HAP-1 (cell line): ENCODE measurements at places on chromosomes 4 and X.

DNA sequence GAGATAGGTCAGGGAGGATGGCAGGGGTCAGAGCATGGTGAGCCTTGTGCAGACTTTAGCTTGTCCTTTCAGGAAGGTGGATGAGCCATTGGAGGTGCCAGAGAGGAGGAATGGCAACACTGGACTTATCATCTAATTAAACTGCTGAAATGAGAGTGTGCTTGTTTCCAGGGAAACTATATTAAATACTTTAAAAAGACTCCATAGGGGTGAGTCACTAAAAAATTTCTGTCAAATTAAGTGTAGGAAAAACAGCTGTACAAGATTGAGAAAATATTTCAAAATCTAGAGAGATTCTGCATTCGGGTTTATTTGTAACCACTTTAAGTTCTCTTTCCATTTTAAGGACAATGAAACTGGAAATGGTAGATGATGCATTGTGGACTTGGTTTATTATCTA is 11.4 kb downstream of the FRAS1 start:
- no peak for DNase-seq

- no peak for DNase-seq
Observed at GRCh38 chrX:21802839-21803238, 36.6 kb upstream of the MBTPS2 start.

DNA sequence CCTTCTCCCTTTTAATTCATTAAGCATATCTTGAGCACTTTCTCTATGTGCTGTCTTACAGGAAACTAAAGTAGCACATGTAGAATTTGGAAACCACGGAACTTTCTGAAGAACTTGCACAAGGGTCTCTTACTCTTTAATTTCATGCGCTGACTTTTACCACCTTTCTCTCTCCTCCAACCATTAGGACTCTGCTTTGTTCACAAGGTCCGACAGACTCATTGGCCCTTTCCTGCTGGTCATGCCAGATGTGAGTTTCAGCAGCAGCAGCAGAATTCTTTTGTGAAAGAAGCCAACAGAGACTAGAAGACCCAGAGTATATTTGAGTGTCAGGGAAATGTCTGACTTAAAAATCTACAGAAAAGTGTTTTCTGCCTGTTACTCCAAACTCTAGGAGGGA is 207.1 kb downstream of the GUCY2F start:
- DNase-seq, result no peak

- DNase-seq, result no peak
Observed at GRCh38 chr4:185591679-185592141, 56.4 kb upstream of the PDLIM3 start.

DNA sequence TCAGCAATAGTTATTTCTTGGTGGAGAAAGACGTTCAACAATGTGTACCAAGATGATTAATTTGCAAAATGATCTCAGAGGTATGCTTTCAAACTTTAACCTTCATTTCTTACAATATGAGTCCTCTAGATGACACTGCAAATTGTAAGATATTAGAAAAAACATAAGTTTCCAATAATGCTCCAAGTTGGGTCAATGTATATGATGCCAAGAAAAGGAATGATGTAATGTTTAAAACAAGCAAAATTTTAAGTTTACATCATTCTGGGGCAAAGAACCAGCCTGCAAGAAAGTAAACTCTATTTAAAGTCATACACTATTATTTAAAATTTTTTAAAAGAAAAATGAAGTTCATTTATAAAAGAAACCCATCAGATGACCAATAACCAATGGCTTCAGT is 56.1 kb downstream of the PRSS12 start:
- no peak for DNase-seq

DNA sequence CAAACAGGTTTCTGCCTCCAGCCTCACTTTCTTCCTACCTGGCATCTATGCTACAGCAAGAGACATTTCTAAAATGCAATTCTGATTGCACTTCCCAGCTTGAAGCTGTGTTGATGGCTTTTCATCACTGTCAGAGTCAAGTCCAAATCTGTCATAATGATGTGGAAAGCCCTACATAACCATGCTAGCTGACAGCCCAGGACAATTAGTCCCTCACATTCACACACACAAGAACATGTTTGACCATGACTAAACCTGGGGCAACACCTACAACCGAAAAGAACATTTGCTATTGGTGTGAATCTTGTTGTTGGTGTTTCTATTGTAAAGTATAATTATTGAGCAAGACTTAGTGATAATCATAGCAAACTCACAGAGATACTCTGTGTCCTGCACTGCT is 58.2 kb downstream of the PPM1K start:
- DNase-seq, result no peak

- DNase-seq, result no peak
Observed at GRCh38 chrX:123835661-123836371, 24.0 kb upstream of the XIAP start.

DNA sequence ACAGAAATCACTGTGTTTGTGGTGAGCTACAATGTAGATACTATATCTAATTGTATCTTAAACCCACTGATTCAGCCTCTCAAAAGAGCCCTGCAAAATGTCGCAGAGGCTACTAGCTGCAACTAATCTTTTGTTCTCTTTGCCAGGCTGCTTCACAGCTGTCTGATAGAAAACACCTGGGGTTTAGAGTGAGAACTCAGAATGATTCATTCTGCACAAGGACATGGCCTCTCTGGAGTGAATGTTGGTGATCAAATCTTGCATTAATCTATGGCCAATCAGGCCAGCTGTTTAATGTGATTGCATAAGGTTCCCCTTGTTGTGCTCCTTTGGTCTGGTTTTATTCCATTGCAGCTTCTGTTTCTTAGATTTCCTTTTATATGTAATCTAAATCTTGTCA is 100.3 kb downstream of the EMCN start:
- no peak for DNase-seq

DNA sequence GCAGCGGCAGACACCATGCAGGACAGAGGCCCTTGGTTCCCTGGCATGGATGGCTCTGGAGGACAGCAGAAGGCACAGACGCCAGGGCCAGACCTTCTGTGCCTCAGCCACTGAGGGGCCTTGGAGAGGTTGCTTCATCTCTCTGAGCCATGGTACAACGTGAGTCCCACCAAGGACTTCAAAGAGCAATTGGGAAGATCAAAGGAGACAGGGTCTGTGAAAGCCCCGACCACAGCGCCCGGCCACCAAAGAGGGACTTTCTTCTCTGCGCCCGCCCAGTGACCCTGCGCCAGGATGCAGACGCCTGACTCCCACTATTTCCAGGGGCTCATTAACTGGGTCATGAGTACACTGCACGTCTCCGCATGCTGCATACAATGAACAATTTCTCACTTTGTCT is 174.0 kb downstream of the AFAP1 start:
- DNase-seq, result no peak

GRCh38 chr4:156374069-156374468 is 420.4 kb upstream of the CTSO start:
- DNase-seq, result peak; percentile 87

DNA sequence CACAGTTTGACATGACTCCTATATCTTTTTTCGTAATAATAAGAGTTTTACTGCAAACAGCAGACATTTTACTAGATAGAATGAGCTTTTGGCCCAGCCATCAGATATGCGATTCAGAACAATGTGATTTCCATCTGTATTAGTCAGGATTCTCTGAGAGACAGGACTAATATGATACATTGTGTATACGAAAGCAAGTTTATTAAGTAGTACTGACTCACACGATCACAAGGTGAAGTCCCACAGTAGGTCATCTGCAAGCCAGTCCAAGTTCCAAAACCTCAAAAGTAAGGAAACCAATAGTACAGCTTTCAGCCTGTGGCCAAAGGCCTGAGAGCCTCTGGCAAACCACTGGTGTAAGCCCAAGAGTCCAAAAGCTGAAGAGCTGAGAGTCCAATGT is 24.1 kb downstream of the CXCL8 start:
- no peak for DNase-seq

DNA sequence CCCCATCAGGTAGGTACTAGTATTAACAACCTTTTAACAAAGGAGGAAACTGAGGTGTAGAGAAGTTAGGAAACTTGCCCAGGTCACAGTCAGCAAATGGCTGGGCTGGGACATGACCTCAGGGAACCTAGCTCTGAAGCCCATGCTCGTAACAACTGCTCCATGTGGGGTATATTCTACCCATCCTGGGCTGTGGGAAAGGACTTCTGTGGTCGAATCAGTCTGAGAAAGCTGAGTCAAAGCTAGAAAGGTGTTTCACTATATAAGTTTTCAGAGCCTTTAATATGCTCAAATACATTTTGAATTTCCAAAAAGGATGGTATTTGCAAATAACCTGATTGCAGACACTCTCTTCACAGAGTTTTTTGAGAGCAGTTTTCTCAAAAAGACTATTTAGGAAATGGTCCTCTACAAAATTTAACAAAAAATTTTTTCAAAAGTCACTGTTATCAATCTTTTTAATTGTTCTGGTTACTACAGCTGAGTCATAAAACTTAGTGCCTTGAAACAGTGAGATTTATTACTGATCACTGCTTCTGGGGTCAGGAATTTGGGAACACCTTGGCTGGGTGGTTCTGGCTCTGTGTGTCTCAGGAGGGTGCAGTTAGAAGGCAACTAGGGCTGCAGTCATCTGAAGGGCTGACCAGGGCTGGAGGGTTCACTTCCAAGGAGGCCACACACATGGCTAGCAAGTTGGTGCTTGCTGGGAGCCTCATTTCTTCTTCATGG is 53.6 kb downstream of the NSG1 start:
- no peak for DNase-seq
